ENCODE measurements at places on chromosomes 3 and 15.

GRCh38 chr3:126153695-126154360, 26.6 kb downstream of the ALDH1L1 start:
- DNase-seq, result no peak

DNA sequence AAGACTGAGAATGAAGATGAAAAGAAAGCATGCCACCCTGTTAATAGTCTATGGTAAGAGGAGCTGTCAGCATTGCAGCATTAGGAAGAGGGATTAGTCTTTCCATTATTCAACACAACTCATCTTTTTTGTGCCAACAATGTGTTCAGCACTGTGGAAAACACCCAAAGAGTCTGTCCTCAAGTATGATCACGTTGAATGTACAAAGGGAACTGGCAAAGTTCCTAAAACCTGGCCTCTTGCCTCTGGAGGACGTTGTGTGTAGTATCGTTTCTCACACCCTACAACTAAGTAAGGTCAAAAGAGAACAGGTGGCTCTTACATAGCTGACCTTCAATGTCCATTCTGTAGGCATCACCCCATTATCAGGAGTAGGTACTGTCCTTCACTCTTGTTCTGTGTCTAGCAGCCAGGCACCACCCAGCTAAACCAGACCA, 147.9 kb upstream of the THBS1 start:
- no peak for DNase-seq

- DNase-seq, result no peak
These were observed 710.3 kb upstream of the ARPP21 start for GRCh38 chr3:34929036-34929435.

DNA sequence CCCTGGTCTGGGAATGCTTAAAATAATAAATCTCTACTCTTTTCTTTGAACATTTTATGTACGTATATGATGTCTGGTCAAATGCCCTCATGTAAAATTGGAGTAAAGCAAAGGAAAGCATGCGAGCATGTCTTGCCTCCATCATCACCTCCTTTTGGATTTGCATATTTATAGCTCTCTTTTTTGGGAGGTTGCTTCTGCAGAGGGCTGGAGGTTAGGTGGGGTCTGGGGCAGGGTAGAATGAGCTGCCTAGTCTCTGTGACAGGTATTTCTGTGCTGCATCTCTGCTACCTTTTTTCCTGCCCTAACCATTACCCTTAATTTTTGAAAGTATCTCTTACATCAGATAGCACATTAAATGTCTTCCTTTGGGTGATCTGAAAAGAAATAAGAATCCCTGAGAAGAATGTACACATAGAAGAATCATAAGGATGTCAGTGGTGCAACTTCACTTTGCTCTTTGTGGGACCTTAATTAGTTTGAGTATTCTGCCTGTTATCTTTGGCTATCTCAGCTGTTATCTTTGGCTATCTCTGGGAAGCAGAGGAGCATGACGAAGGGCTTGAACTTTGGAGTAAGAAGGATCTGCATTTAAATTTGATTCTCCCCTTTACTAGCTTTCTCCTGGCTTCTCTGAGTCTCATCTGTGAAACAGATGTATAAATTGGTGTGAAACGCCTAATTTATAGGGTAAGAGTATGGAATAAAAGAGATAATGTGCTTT, 40.2 kb downstream of the PPM1L start:
- no peak for DNase-seq

DNA sequence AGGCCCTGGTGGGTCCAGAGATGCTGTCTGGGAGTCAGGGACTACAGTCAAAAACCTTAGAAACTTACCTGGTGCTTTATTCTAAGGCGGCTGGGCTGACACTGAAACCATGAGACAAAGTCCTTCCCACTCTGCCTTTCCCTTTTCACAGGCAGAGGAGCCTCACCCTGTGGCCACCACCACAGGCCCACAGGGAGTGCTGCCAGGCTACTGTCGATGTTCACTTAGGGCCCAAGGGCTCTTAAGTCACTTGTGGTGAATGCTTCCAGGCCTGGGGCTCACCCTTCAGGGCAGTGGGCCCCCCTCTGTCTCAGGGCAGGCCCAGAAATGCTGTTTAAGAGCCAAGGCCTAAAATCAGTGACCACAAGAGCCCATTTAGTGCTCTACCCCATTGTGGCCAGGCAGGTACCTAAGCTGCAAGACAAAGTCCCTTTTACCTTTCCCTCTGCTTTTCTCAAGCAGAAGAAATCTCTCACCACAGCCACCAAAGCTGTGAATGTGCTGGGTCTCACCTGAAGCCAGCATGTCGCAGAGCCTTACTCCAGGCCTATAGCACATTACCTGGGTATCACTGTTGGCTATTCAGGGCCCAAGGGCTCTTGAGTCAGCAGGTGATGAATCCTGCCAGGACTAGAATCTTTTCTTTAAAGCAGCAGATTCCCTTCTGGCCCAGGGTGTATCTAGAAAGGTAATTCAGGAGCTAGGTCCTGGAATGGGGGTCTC, 39.5 kb upstream of the GOLGA6B start:
- DNase-seq, result no peak

Data from CD4-positive, alpha-beta T cell treated with Interleukin-2 at 100 ng/mL for 4 hours (primary cell).